Kidney epithelial cell (primary cell): ENCODE measurements at places on chromosomes 2 and 18. TPM values are rescaled to one million over a fixed set of nuclear protein-coding genes. Genes with fewer than 3 reads are reported as not detected.
A peak's percentile ranks its signal among the peaks of the same experiment; 100 is the strongest.

GAL3ST2 gene
- total RNA-seq: not detected in 2 replicates

ANKRD36B gene
- total RNA-seq: 7.5 and 9.9 TPM in 2 replicates

KCNJ13 gene
- total RNA-seq: not detected in 2 replicates

ASIC4 gene
- total RNA-seq: not detected in 2 replicates

IGFBP5 gene
- 51.7 and 72.3 TPM in 2 replicates for total RNA-seq

HOXD4 gene
- 5.4 and 13.8 TPM in 2 replicates for total RNA-seq

UGT1A5 gene
- not detected in 2 replicates for total RNA-seq

C18orf54 gene
- total RNA-seq: 3.4 and 4.4 TPM in 2 replicates

- no peak for DNase-seq
Observed at GRCh38 chr18:52046842-52047241, 293.2 kb upstream of the DCC start.

- DNase-seq: no peak
Observed at GRCh38 chr2:26432859-26433258, 31.1 kb downstream of the DRC1 start.

DNA sequence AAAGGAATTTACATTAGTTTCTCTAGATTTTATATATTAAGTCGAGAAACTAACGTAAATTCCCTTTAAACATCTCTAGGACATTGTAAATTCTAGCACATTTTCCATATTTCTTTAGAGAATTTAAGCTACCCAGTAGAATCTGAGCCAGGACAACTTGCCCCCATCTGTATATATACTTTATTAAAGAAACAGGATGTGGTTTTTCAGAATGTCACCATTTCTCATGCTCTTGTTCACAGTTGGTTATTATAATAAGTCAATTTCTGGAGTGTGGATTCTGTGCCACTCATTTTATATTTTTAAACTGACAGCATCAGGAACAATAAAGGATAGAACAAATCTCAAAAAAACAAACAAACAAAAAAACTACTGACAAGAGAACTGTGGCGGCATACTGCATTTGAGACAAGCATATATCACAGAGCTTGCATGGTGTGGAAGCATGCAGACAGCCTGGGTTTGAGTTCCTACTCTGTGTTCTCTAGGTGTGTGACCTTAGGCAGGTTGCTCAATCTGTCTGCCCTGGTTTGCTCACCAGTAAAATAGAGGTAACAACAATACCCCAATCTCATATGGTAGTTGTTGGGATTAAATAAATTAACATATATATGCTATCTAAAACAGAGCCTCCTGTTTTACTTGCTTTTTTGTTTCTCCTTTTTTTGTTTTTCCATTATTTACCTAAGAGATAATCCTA lies 61.4 kb upstream of the DNER start:
- DNase-seq: no peak

DNA sequence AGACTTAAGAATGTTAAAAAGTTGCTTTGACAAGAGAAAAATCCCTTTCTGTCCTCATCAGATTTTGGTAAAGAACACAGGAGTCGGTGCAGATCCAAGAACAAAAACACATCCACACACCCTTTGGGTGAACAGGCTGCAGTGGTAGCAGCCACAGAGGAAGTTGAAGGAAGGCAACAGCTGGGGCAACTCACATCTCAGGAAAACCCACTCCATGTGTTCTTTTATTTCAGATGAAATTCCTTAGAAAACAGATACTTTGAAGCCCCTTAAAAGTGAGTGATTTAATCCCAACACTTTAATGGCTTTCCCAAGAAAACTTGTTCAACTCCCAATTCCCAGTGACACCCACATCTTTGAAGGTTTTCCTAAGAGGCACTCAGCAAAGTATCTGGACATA lies 271.3 kb downstream of the ICOS start:
- DNase-seq: no peak

- DNase-seq: no peak
Observed at GRCh38 chr2:127516041-127516762, 10.1 kb downstream of the IWS1 start.

- DNase-seq: no peak
Observed at GRCh38 chr2:76808732-76809131, 713.4 kb downstream of the LRRTM4 start.

GRCh38 chr2:208222351-208222750 lies 32.5 kb downstream of the IDH1 start:
- no peak for DNase-seq

DNA sequence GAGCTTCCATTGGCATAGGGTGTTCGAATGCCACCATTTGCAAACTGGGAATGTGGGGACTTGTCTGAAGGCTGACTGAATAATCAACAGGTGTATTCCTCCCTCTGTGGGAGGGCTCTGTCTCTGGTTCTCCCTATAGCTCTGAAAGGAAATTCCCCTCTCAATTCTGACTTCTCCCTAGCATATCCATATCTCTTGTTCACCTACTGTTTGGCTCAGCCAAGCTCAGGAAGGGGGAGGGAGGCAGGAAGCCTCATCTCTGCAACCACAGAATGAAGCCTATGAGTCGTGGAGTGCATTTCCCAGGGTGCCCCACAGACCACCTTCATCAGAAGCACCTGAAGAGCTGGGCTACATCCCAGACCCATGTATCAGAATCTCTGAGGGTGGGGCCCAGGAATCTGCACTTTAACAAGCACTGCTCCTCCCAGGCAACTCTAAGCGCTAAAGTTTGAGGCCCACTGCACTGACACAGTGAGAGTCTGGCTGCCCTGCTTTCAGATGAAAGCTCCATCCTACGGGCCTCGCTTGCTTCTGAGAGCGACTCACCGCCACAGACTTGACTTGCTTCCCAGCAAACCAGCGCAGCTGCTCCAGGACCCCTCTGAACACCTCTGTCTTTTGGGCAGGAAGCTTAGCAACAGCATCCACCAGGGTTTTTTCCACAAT lies 32.0 kb downstream of the XDH start:
- no peak for DNase-seq

GRCh38 chr18:76126327-76126726 lies 368.7 kb downstream of the ZNF516 start:
- no peak for DNase-seq

GRCh38 chr2:127624756-127625571 lies 21.0 kb upstream of the GPR17 start:
- no peak for DNase-seq

- DNase-seq: no peak
Observed at GRCh38 chr2:19786408-19787058, 115.2 kb downstream of the TTC32 start.

DNA sequence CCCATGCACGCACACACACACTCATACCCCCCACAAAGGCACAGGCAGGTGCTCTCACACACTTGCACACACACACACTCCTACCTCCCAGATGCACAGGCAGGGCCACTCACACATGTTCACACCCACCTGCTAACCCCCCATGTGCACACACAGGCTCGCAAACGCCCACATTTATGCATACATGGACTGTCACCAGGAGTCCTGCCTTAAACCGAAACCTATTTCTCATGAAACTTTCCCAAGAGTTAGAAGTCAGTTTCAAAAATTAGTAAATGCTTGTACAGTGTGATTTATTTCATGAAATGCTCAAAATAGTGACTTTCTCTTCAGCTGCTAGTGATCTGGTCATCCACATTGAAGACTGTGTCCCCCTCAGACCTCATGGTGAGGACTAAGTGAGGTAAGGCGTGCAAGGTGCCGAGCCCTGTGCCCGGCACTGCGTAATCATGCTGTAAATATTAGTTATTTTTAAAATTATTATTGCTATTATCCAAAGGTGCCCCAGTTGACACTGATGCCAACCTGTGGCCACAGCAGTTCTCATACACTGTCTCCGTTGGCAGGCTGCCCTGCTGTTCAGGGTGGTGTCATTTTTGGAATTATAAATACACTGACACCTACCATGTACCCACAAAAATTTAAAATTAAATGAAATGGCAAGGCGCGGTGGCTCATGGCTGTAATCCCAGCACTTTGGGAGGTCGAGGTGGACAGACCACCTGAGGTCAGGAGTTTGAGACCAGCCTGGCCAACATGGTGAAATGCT lies 12.4 kb downstream of the CNNM4 start:
- no peak for DNase-seq

DNA sequence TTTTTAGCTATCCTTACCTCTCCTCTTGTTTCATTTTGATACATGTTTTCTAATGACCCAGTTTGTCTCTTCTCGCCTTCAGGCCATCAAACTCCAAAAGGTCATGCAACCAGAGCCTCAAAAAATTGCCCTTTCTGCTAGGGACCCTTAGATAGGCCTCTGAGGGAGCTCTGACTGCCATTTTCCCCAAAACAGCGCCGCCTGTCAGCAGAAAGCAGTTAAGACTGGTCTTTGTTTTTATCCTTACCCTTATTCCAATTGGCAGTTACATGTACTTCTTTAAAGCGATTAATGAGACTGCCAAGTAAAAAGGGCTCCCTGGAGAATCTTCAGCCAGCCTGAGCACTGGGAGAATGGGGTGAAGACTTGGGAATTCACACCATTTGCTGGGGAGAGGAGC lies 55.1 kb upstream of the RIT2 start:
- DNase-seq: no peak

GRCh38 chr2:14550658-14551057 lies 81.9 kb upstream of the LRATD1 start:
- no peak for DNase-seq

DNA sequence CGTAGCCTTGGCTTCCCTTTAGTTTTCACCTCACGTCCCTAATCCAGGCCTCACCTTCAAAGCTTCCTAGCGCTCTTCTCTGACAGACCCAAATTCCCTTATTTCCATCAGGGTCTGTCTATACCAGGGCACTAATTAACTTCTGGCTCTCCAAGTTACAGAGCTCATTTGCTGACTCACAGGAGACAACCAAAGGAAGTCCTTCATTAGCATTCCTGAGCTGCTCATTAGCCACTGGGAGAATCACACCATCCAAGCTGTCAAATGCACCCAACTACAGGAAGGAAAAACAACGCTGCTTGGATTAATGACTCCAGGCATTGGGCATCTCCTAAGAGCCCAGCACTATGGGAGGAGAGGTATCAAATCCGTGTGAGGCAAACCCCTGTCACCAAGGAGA lies 109.8 kb upstream of the ALK start:
- DNase-seq: no peak

DNA sequence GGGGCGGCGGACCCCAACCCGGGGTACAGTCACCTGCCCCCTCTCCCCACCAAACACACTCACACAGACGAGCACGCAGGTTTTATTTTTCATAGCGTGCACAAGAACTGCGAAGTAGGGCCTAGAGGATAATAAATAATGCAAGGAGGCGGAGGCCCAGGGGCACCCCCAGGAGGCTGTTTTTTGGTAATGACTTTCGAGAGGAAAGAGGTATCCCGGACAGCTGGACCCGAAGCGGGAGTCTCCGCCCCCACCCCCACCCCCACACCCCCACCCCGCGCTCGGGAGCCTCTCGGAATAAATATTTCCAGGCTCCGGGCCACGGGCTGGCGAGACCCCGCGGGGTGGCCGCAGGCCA lies 3.4 kb downstream of the CYP26B1 start:
- no peak for DNase-seq

DNA sequence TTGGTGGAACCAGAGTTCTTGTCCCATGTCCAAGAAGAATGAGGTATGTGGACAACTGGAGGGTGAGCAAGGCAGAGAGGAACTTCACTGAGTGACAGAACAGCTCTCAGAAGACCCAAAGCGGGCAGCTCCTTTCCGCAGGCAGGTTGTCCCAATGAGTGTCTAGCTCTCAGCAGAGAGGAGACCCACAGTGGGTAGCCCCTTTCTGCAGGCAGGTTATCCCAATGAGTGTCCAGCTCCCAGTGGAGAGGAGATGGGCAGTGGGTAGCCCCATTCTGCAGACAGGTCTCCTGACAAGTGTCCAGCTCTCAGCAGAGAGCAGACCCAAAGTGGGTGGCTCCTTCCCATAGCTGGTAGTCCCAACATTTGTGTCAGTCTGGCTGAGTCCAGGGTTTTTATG lies 69.6 kb downstream of the SRBD1 start:
- DNase-seq: no peak

GRCh38 chr2:14903709-14904374 lies 271.3 kb downstream of the LRATD1 start:
- no peak for DNase-seq

GRCh38 chr2:122019724-122020123 lies 264.3 kb downstream of the TSN start:
- DNase-seq: peak; percentile 42

DNA sequence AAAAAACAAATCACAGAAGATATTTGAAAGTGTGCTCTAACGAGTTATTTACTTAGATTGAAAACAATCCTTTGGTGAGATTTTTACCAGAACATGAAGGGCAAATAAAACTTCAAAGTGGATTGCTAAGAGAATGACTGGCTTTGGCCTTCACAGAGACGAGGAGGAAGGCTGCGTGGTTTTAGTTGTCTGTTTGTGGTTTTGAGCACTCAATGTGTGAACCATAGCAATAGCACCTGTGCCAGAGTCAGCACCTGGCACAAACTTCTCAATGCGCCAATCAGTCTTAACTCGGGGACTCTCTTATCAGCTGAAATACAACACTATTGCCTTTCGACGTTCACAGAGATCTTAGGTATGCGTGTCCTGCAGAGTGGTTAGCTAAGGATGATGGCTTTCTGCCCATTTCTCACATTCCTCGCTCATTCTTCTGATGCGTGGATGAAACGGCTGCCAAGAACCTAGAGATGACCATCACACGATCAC lies 70.0 kb downstream of the MBP start:
- no peak for DNase-seq

DNA sequence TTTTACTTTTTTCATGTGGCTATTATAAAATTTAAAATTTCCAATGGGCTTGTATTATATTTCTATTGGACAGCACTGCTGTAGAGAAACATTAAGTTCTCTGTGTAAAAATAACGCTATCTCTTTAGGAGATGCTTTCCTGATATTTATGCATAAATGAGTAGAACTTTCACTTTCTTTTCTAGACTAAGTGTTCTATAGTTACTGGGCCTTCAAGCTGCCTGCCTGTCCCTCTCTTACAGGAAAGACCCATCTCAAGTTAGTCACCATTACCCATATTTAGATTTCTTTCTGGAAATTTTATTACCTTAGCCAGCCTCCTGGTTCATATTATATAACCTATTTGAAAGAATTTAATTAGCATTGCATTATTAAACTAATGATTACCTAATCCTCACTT lies 4.8 kb downstream of the ITGA4 start:
- no peak for DNase-seq

DNA sequence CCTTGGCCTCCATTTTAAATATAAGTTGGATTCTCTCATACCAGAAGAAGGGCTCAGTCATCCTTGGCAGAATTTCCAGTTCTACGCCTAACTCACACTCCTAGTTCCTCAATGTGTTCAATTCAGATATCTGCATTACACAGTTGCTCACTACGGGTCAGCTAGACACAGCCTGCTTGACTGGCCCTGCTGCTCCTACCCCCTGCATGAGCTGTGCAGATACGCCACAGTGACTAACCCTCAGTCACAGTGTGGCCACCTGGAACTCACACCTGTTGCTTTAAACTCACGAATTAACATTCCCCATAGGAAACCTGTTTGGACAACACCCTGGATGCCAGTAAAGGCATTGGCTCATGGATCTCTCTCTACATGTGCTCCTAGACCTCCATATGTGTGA lies 429.6 kb downstream of the NCKAP5 start:
- DNase-seq: no peak

DNA sequence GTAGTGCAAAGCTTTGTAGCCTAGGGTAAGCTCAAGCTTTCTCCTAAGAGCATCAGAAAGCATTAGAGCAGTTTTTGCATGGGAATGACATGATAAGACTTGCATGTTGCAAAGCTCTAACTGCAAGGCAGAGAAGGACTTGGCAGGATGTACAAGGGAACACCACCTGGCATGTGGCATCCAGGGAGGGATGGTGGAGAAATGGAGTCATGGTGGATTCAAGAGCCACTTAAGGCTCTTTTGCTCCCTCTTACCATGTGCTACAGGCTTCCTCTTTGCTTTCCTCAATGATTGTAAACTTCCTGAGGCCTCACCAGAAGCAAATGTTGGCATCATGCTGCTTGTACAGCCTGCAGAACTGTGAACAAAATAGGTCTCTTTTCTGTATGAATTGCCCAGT lies 266.0 kb downstream of the GLI2 start:
- DNase-seq: no peak
